ENCODE measurements at places on chromosomes 12 and 14. TPM values are rescaled to one million over a fixed set of nuclear protein-coding genes. Genes with fewer than 3 reads are reported as not detected.

DNA sequence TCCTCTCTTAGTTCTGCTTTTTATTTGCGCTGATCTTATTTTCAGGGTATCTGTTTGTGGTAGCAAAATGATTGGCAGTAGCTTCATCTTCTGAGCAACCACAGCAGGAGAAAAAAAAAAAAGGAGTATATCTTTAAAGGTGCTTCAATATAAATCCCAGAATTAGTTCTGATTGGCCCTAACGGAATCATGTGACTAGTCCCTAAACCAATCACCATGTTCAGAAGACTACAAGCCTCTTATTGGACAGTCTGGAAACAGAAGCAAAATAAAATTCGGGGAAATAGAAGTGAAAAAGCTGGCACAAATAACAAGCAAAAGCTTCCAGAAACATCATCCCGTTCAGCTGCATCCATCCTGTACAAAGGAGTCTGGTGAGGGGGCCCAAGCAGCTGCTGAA is 49.9 kb upstream of the PTPRO start:
- no peak for DNase-seq

Gene TMEM229B
- 4.3 TPM for total RNA-seq

GRCh38 chr14:94180655-94181271 is 6.6 kb downstream of the PPP4R4 start:
- DNase-seq: no peak

- no peak for DNase-seq
These were observed 10.8 kb downstream of the HIP1R start for GRCh38 chr12:122845865-122846621.

Gene GPRC5D
- not detected for total RNA-seq

Gene FGD4
- 24.2 TPM for total RNA-seq

- DNase-seq: peak; percentile 52
These were observed 1.2 kb downstream of the KHNYN start for GRCh38 chr14:24430682-24431568.

Gene RNASE7
- total RNA-seq: not detected

DNA sequence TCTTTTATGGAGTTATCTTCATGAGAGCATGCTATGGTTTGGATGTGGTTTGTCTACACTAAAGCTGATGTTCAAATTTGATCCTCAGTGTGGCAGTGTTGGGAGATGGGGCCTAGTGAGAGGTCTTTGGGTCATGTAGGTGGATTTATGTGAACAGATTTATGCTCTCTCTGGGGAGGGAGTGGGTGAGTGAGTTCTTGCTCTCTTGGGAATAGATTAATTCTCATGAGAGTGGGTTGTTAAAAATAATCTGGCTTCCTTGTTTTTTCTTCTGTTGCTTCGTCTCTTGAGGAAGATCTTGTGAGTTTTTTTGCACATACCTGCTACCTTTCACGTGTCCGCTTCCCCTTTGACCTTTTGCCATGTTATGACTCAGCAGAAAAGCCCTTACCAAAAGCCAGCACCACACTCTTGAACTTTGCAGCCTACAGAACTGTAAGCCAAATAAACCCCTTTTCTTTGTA is 20.5 kb downstream of the DERA start:
- no peak for DNase-seq

DNA sequence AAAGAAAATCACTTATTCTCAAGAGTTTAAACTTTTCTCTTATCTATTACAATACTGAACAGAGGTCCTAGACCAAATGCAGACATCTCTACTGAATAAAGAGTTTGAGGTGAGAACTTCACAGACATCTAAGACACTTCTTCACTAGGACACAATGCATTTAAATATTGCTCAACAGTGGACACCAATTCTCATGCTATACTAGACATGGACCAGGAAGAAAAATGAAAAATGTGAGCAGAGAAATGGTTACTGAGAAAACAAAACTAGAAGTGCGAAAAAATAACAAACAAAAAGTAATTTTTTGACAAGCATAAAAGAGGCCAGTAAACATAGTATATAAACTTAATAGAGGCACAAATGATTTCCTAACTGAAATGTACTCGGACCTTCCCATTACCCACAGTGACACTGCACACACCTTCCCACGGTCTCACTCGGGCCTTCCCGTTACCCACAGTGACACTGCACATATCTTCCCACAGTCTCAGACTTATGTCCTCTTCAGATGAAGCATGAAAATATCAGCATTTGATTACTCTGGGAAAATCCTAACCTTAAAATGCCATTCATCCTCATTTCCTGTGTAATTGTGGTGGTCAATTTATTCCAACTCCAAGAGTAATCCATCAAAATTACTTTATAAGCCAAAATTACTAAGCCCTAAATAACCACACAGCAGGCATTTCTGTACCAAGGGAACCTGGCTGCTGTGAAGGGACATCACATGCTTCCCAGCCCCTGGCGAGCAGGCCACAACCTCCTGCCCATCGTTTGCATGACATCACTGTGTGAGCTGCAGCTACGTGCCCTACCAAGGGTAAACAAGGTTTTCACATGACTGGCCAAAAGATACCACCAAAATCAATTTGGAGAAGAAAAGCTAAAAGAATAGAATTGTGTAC is 6.4 kb downstream of the SLC15A4 start:
- peak; percentile 57 for DNase-seq

DNA sequence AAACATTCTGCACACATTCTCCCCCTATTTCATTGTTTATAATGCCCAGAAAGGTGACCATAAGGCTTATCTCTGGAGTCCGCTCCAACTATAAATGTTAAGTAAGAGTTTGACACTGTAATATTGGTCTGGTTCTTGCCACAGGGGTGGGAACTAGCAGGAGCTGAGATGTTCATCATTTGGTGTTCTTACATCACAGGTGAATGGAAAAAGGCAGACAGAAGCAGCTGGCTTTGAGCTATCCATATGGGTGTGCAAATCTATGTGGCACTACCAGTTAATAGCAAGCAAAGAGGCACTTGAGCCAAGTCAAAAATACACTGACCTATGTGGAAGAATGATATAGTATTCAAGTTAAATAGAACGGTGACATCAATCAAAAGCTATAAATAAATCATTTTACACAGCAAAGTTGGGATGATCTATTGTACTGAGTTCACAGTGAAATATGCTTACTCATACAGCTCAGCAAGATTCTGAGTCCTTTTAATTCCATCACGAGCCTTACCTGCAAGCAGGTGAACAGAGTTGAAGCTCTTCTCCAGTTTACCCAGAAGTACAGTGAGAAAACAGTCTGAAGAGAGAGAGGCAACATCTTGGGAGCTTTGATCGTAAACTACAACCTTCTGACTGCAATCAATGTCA is 43.2 kb downstream of the DUSP16 start:
- DNase-seq: no peak

DNA sequence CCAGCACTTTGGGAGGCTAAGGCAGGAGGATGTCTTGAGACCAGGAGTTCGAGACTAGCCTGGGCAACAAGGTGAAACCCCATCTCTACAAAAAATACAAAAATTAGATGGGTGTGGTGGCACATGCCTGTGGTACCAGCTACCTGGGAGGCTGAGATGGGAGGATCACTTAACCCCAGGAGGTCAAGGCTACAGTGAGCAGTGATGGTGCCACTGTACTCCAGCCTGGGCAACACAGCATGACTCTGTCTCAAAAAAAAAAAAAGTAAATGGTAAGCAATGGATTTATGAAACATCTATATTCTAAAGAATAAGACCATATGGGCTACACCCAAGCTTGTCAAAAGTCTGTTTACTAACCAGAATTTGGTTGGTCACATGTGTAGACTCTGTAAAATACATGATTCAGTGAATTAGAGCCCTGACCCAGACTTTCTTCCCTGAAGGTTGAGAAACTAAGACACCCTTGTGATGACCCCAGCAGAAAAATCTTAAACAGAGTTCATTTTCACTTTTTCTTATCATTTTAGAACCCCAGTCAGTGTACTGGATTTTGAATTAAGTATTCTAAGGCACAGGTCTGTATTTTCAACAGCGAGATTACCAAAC is 12.1 kb downstream of the FGD6 start:
- no peak for DNase-seq

Gene CNPY2
- total RNA-seq: 39.8 TPM

DNA sequence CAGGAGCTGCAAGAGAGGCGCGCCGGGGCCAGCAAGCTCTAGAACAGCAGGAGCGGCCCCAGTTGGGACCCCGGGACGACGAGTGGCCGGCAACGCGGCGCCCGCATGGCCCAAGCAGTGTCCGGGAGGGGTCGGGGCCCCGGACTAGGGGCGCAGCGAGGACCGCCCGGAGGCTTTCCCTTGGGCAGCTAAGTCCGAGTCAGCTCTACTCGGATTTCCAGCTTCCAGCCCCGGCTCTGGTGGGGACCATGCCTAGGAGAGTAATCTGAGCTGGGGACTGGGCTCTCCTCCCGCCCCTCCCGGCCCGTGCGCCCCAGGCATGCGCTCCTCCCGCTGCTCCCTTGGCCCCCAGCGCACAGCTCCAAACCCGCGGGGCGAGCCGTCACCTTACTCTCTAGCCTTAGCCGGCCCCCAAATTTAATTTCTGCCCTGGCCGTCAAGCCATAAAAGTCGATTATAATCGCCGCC is 41.6 kb upstream of the CAPRIN2 start:
- DNase-seq: no peak

DNA sequence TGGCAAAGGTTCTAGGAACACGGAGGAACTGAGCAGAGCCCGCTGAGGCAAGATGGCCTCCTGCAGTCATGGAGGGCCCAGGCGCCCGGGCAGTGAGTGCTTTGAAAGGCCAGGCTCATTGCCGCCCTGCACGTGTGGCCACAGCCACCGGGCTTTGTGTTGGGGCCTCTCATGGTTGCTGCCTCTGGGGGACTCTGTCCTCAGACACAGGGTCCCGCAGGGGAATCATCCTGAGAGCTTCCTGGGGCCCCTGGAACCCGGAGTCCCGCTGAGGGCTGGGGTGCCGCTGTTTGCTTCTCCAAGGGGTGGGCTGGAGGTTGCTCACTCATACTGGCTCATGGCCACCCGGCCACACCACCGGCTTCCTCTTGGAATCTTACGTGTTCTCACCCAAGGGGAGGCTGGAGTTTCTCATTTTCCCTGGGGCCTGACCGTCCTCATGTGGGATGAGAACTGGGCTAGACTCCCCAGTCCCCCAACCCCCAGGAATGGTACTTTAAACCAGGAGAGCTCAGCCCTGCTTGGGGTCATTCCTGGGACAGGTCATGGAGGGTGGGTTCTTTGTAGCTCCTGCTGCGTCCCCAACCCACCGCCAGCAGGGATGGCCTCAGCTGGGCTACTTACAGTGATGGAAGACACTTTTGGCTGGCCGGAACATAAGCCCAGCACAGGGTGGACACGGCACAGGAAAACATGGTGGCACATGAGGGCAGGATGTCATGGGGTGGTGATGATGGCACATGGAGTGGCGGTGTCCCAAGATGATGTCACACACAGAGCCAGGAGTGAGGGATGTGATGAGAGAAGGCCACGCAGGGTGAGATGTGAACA is 21.1 kb upstream of the LRTM2 start:
- no peak for DNase-seq

GRCh38 chr14:58215191-58215914 is 15.4 kb downstream of the ACTR10 start:
- no peak for DNase-seq

Gene DGLUCY
- total RNA-seq: 194 TPM

DNA sequence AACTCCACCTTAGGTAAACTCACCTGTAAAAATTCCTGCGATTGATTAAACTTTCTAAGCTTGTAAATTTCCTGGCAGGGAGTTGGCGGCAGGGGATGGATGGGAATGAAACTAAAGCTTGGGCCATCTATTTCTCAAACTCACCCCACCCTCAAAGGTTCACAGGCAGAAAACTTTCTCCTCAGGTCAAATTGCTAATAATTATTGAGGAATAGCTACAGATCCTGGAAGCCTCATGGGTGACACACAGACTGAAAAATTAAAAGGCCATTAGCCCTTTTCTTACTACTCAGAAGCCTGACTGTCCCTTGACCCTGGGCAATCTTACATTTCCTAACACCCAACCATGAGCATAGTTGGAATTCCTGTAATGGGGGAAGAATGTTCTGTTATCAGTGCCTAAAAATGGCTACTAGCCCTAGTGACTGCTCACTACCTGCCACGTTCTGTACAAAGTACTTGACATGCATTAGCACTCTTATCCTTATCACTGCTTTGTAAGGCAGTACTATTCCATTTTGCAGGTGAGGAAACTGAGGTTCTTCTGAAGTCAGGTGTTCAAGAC is 12.4 kb upstream of the SYNDIG1L start:
- no peak for DNase-seq

Gene TEX22
- total RNA-seq: 0.46 TPM

GRCh38 chr14:42533476-42533875 is 926.8 kb downstream of the LRFN5 start:
- no peak for DNase-seq

Gene CAPZA3
- total RNA-seq: not detected

GRCh38 chr12:124053851-124054250 is 80.8 kb downstream of the ZNF664 start:
- peak; percentile 34 for DNase-seq

DNA sequence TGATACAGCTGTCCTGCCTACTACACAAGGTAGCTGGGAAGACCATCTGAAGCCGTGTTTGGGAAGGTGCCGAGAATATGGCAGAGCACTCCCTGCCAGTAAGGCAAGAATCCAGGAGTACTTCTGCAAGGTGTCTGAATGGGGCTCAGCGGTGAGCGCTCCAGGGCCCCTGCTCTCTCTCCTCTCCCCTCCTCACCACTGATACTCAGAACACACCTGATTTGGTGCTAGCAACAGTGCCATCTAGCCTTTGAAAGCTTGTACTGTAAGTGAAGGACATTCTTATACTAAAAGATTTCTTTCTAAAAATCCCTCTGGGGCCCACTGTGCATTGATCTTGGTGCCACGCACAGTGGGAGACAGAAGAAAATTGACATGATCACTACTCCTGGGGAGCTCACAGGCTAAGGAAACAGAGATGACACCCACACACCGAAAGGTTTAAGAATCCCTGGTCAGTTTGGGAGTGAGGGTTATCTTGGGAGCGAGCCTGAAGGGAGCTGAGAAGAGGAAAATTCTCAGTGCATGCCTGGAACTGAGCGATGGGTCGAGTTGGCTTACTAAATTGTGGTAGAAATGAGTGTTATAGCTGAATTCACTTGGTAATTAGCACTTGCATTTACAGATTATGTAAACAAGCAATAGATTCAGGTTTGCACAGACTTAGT is 216.9 kb downstream of the NTF3 start:
- peak; percentile 16 for DNase-seq

- DNase-seq: no peak
These were observed 418.4 kb downstream of the MDGA2 start for GRCh38 chr14:47257013-47257412.

DNA sequence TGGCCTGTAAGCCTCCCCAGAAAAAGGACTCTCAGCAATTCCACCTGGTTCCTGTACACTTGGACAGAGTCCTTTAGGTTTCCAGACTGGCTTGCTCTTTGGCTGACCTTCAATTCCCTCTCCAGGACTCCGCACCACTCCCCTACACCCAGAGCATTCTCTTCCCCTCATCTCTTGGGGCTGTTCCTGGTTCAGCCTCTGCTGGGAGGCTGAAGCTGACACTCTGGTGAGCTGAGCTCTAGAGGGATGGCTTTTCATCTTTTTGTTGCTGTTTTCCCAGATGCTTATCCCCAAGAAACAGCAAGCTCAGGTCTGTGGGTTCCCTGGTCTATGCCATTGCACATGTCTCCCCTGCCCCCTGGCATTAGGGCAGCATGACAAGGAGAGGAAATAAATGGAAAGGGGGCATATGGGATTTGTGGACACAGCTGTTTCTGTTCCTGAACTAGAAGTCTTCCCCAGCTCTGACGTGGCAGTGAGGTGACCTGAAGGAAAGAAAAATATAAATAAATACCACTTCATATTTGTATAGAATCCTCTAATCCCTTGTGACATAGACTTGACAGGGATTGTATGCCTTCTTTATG is 1.3 kb downstream of the RNASE7 start:
- no peak for DNase-seq
